ENCODE measurements at places on chromosomes 4 and X. TPM values are rescaled to one million over a fixed set of nuclear protein-coding genes. Genes with fewer than 3 reads are reported as not detected.

EIF2S3 gene
- total RNA-seq = 256 TPM

GRCh38 chr4:56261027-56261426, 126.3 kb downstream of the AASDH start:
- DNase-seq = no peak

DNA sequence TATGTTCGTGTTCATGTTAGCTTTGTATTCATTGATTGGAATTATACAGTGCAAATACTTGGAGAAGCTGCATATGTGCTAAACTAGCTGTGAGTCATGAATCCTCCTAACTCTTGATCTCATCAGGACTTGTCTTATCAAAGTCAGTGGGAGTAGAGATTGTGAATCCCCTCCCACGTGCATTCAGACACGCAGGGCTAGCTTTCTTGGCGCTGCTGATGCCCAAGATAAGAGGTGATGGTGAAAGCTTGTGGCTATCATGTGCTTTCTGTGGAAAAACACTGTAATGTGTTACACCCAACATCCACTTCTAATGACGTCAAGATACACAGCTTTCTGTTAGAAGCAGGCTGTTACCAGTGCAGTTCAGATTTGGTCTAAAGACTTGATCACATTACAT, 348.7 kb upstream of the HAND2 start:
- DNase-seq = peak; percentile 99

- DNase-seq = no peak
Measured at GRCh38 chrX:123990169-123990568, 28.7 kb downstream of the STAG2 start.

KLB gene
- total RNA-seq = not detected

GRCh38 chrX:28981952-28982351, 394.7 kb downstream of the IL1RAPL1 start:
- no peak for DNase-seq

DNA sequence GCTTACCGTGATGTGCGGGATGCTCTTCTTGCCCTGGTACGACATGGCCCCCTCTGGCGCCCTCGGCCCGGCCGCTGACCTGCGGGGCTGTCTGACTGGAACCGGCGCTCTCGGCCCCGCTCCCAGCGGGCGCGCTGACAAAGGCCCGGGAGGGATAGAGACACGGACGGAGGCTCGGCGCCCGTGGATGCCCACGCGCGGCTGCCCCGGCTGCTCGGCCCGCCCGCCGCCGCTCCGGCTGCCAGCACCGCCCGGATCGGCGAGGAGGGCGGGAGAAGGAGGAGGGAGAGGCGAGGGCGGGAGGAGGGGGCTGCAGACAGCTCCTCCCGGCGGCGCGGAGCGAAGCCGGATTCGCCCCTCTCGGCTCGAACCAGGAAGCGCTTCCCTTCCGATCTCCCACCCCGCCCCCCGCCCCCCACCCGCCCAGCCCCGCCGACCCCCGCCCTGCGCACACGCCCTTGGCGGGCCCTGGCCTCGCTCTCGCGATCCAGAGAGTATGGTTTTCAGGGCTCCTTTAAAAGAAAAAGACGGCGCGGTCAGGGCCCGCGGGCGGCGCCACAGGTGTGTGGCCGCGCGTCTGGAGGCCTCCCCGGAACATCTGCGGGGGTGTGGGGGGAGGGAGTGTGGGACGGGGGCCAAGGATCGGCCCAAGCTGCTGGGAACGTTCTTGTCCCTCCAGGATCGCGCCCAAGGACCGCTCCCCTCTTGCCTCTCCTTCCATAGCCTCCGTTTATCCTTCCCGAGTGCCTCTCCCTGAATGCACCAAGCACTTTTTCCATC, 4.5 kb downstream of the CRMP1 start:
- DNase-seq = no peak

- DNase-seq = peak; percentile 25
Measured at GRCh38 chrX:135295238-135295943, 13.9 kb upstream of the ETDC start.

DNA sequence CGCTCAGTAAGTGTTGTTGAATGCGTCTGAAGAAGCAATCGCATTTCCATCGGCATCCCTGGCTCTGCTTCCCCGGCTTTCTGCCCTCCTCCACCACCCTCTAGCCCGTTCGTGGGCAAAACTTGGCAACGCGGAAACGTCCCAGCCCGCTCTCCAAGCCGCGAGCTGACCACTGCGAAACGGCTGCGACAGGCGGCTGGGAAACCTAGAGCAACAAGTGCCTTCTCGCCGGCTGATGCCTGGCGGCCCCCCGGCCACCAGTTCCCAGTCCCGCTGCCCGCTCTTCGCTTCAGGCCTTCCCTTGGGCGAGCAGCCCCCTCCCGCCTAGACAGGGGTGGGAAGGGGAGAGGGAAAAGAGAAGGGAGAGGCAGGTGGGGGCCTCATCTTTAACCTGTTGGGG, 837 bp downstream of the CITED1 start:
- DNase-seq = no peak

Measured in fibroblast of villous mesenchyme (primary cell).